Stimulated activated CD4-positive, alpha-beta T cell treated with anti-CD3 and anti-CD28 coated beads, Interleukin-2, amount 100 ng/mL, for 24 hours (primary cell): ENCODE measurements at places on chromosomes 12 and 14.

DNA sequence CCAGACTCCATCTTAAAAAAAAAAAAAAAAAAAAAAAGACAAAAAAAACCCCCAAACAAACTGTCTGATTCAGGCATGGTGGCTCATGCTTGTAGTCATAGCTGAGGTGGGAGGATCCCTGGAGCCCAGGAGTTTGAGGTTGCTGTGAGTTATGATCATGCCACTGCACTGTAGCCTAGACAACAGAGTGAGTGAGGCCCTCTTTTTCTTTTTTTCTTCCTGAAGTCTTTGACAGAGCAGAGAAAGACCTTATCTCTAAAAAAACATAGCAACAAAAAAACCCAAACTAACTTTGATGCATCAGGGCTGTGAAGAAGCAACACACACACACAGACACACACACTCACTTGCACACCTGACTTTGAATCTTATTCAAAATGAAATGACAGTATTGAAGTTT is 7.7 kb upstream of the AMN1 start:
- DNase-seq, result peak; percentile 74

GRCh38 chr12:110199339-110200123 is 75.4 kb downstream of the IFT81 start:
- DNase-seq, result peak; percentile 3

DNA sequence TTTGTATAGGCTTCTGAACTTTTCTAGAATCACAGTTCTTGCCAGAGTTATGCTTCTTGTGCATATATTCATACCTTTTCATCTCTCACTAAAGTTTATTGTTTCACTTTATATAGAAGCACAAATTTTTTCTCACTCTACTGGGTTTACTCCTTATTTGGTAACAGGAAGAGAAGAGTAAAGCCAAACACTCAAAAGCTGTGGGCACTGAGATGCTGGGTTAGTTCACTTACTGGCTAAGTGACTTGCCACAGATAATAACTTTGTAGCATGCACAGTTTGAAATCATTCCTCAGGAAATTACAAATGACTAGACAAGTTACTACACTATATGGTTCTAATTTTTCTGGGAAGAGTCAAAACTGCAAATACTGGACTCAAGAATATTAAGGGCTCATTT is 7.8 kb downstream of the HIGD1C start:
- no peak for DNase-seq

DNA sequence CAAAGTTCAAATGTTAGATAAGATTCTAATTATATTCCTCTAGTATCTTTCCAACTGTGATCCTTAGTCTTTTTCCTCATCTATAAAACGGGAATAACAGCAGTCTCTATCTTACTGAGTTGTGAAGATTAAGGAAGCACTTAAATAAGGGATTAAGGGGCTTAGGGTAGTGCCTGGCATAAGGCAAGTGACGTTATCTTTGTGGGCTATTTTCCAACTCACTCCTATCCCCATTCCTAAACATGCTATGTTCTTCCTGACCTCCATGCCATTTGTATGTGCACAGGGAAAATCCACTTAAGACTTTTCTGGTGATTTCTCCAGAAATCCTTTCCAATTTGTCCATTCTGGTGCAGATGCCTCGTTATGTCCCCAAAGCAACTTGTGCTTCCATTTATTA is 33.3 kb downstream of the SUPT16H start:
- no peak for DNase-seq

- no peak for DNase-seq
These were observed 6.0 kb upstream of the IRF9 start for GRCh38 chr14:24155100-24155499.

GRCh38 chr12:109475993-109476806 is 900 bp downstream of the KCTD10 start:
- no peak for DNase-seq

GRCh38 chr12:18754124-18754707 is 16.3 kb downstream of the CAPZA3 start:
- DNase-seq, result no peak

DNA sequence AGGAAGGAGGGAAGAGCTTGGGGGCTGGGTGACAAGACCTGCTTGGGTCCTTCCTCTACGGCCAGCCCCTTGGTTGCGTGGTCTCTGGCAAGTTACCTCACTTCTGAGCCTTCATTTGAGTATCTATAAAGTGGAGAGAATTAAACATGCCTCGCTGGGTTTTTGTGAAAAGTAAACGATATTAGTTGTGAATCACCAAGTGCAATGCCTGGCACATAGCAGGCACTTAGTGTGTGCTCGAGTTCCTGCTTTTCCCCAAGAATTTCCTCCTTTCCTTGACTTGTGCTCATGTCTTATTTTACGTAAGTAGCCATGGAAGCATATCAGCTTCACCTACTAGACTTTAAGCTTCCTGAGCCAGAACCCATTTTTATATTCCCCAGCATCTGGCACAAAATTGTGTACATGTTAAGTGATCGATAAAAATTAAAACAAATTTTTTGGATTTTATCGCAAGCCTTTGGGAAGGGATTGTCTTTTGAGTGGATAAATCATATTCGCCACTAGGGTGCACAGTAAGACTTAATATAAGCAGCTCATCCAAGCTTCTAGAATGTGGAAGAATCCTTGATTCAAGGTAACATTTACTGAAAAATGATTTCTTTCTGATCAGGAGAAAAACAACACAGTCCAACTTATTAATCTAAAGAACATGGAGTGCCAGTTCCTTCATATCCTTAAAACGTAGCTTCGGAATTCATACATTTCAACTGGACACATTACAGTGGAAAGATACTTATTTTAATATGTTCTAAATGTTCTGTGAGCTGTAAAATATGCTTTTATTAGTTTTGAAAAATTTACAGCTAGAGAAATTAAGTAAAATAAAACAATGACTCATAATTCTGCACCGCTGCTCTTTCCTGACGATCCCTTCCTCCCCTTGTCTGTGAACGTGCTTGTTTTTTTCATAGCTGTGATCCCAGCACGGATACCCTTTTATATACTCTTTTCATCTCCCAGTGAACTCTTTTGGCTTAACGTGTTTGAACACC is 62.0 kb downstream of the SLC25A47 start:
- DNase-seq, result no peak

DNA sequence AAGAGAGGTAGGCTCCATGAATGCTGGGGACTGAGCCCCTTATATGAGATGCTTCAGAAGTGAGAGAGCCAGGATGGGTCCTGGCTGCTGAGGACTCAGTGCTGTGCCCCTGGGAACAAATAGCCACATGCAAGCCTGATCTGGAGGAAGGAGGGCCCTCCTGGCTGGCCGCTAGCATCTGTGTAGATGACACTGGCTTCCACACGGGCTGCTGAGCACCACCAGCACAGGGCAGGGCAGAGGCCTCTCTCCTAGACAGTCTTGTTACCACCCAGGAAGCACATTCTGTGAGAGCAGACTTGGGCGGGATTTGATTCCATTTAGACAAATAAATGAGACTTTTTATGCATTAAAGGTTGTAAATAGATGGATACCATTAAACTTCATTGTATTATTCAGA is 48.0 kb downstream of the ZNF664 start:
- DNase-seq, result no peak

- no peak for DNase-seq
These were observed 19.7 kb downstream of the ASPG start for GRCh38 chr14:104105071-104105821.

- no peak for DNase-seq
These were observed 35.8 kb downstream of the NFKBIA start for GRCh38 chr14:35368583-35369392.

GRCh38 chr14:56159066-56159465 is 40.9 kb downstream of the PELI2 start:
- no peak for DNase-seq

DNA sequence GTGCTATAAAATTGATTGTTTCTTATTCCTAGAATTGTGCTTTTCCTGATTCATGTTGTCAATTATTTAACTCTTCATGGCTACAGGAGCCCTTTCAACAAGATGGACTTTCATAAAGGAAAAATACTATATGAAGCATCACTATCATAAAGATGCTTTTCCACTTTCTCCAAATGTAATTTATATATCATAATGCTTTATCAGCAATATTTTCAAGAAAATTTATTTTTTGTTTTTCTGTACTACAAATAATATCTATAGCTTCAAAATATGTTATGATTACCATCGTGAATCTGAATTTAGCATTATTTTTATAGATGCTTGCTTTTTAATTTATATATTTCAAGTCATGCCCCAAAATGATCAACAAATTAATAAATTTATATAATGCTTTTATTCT is 873.5 kb upstream of the LRFN5 start:
- no peak for DNase-seq

DNA sequence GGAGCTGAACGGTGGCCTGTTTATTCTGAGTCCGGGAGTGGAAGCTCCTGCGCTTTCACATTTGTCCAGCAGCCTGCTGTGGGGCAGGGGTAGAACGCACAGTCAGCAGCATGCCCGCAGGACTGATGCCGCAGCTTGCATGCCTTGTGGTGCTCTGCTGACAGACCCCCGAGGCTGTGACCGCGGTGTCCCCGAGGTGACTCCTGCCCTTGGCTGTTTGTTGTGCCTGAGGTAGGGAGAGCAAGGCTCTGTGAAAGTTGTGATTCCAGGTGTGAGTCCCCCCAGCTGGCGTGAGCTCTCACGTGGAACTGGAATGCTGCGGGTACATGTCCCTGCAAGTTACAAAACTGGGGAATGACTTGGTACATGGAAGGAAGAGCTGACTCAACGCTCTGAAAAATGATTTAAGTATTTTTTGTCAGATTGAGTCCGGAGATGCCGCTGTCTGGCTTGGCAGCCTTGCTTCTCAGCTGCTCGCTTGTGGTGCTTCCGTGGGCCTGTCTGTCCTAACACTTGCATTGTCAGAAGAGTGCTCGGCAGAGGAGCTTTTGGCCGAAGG is 18.1 kb downstream of the MLXIP start:
- DNase-seq, result no peak

DNA sequence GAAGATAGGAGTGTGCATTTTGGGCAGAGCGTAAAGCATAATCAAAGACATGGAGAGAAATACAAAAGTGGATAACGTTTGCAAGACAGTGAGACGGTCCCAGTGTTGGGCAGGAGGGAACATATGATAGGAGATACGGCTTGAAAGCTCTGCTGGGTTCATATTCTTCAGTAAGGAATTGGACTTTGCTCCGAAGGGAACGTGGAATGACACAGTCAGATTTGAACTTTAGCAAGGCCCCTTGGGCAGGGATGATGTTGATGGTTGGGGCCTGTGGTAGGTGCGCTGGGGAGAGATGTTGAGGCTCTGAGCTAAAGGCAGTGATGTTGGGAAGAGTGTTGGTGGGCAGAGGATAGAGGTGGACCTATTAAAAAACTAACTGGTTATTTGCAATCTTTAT is 143.5 kb upstream of the TBX3 start:
- no peak for DNase-seq

GRCh38 chr12:69324797-69325466 is 23.2 kb upstream of the LYZ start:
- no peak for DNase-seq

- no peak for DNase-seq
These were observed 48.2 kb upstream of the MAP3K9 start for GRCh38 chr14:70857496-70857890.

- DNase-seq, result no peak
These were observed 240.4 kb downstream of the ASCL1 start for GRCh38 chr12:103197725-103198388.

- DNase-seq, result no peak
These were observed 7.7 kb downstream of the DCTN2 start for GRCh38 chr12:57539134-57539768.

DNA sequence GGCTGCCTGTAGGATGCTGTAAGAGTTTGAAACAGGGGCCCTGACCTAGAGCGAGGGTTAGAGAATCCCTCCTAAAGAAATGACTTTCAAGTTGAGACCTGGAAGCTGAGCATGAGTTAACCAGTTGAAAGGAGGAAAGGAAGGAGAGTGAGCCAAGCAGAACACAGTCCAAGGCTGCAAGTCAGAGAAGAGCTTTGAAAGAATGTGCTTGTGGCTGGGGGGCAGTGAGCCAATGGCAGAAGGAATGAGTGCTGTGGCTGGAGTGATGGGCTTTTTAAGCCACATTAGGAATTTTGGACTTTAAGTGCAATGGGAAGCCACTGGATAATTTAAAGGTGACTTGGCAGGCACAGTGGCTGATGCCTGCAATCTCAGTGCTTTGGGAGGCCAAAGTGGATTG is 18.1 kb downstream of the CDKN1B start:
- no peak for DNase-seq

DNA sequence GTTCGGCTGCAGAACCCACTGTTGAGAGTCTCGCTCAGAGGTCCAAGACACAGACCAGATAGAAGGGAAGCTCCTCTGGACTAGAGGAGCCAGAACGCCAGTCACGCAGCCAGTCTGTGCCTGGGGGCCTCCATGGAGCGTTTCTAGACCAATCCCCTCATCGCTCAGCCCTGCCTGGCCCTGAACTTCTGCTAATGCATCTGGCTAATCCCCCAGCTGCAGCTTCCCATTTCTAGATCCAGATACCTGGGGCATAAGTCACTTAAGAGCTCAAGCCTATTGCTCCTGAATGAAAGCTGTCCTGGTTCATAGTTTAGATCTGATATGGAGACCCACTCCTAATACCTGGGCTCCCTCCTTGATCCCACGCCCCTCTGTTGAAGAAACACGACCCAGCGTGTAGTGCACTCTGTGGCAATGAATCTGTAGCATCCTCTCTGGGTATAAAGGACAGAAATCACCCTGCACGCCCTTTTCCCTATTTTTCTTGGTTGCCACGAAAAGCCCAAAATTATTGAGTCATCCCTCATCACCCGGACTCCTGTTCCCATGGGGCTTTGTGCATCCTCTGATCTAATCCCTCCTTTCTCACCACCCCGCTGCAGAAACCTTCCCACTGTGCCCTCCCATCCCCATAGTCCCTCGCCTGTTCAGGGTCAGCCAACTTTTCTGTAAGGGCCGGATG is 341.6 kb upstream of the FKBP4 start:
- no peak for DNase-seq

DNA sequence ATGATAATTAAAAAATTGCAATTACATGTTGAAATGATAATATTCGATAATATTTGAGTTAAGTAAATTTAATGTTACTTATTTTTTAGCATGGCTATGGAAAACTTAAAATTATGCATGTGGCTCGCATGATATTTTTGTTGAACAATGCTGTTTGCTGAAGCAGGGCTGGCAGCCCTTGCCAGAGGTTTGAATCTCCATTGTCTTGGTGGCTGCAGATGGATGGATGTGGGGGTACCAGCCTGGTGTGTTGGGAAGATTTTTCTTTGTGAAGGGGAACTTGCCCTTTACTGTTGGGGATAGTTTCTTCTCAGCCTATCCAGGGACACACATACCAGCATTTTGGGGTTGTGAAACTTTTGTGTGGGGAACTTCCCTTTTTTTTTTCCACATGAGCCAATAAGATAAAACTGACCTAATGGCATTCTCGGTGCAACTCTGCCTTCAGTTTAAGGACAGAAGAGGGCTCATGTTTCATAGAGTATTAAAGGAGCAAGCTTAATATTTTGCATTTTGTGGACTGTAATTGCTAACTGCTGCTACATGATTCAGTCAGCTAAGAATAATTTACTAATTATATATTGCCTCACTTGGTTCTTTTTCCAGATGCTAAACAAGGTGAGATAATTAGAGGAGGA is 8.8 kb downstream of the RASSF3 start:
- no peak for DNase-seq

- DNase-seq, result no peak
These were observed 535.6 kb upstream of the ATP2B1 start for GRCh38 chr12:90244232-90244631.

- DNase-seq, result no peak
These were observed 3.3 kb downstream of the AHNAK2 start for GRCh38 chr14:104974665-104975390.
